ENCODE measurements at places on chromosomes 11 and 22. TPM values are rescaled to one million over a fixed set of nuclear protein-coding genes. Genes with fewer than 3 reads are reported as not detected.

DNA sequence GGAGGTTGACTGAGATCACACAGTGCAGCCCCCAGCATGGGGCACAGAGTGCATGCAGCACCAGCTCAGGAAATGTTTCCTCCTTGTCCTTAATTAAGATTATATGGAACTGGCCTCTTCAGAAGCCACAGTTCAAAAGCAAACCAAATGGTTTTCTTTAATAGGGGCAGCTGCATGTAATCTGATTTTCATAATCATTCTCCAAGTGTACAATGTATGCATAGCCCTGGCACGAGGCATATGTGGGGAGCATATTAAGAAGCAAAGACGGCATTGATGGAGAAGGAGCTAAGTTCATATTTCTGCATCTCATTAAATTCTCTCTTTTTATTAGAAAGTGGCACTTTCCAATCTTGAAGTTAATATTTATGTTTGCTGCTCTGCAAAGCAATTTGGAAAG, 9.9 kb upstream of the PARVB start:
- DNase-seq: no peak

- no peak for DNase-seq
These were observed 561.5 kb upstream of the CHORDC1 start for GRCh38 chr11:90784241-90784814.

DNA sequence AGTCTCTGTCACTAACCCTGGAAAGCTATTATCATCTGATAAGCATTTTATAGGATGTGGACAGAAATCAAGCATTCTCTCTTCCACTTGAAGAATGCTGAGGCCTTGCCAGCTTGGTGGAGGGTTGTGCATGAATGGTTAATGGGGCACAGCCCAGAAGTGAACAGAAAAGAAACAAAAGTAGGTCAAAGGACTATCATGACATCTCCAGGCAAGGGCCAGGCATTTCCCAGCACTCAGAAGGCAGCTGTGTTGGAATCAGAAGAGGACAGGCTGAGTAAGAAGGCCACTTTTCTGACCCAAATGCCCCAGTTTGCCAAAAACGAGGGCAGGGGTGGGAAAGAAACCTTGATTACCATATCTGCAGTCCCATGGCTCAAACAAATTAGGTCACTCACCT, 12.4 kb downstream of the TENM4 start:
- DNase-seq: no peak

GRCh38 chr22:20585639-20586402, 78.4 kb downstream of the MED15 start:
- no peak for DNase-seq

GRCh38 chr22:29617922-29618629, 14.6 kb downstream of the NF2 start:
- DNase-seq: no peak

DNA sequence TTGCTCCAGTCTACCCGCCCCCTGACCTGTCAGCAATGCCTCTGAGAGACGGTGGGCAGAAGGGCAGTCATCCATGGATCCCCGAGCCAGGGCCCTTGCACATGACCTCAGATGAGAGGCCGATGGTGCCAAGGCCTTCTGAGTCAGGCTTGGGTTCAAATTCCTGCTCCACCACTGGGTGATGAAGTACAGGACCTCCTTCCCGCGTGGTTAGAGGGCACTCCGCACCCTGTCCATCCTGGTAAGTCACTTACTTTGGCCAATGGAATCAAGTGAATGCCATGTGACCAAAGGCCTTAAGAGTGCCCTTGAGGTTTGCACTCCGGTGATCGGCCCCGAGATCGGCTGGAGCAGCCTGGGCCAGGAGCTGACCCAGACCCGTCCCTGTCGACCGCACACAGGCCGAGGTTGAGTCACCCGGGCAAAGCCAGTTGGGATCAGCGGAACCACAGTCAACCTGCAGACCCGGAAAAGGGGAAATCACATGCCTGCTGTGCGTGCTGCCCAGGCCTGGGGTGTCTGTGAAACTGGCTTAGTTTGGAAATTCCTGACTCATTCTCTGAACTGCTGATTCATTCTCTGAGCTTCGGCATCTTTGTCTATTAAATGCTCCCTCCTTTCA, 48.9 kb downstream of the RTL6 start:
- DNase-seq: peak; percentile 59

Gene ABCC8
- total RNA-seq: 8.2 TPM

DNA sequence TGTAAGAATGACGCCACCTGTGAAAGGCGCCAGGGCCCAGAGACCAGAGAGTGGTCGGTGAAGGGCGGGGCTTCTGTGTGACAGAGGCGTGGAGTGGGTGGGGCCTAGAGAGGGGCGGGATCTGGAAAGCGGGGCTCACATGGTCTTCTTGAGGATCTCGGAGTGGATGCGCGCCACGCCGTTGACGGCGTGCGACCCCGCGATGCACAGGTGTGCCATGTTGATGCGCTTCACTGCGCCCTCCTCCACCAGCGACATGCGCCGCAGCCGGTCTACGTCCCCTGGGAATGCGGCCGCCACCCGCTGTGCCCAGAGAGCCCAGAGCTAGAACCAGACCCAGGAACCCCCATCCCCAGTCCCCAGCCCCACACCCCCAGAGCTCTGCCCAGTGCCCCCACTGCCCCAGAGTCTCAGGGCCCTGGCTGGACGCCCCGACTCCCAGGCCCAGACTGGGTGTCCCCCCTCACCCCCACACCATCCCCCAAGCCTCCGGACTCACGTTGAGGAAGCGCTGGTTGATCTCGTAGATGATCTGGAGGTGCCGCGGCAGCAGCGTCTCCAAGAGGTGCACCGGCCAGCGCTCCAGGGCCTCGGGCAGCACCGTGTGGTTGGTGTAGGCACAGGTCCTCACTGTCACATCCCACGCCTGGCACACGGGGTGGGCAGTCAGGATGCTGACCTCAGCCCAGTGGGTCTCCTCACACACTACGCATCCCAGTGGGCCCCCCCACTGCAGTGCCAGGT, 6.2 kb downstream of the PYGM start:
- peak; percentile 59 for DNase-seq

GRCh38 chr22:35510481-35510934, 30.1 kb upstream of the RASD2 start:
- no peak for DNase-seq

Gene RAB38
- 3.2 TPM for total RNA-seq

GRCh38 chr22:49657974-49658590, 169.6 kb downstream of the BRD1 start:
- DNase-seq: no peak

GRCh38 chr11:12301379-12301778, 76.0 kb upstream of the PARVA start:
- DNase-seq: no peak

- DNase-seq: no peak
These were observed 33.1 kb upstream of the ASPHD2 start for GRCh38 chr22:26395926-26396325.

- no peak for DNase-seq
These were observed 77.7 kb downstream of the LARGE1 start for GRCh38 chr22:33842421-33843094.

Gene MCAM
- 146 TPM for total RNA-seq

Gene SCUBE2
- 8.8 TPM for total RNA-seq

Gene NAV2
- total RNA-seq: 33.2 TPM

DNA sequence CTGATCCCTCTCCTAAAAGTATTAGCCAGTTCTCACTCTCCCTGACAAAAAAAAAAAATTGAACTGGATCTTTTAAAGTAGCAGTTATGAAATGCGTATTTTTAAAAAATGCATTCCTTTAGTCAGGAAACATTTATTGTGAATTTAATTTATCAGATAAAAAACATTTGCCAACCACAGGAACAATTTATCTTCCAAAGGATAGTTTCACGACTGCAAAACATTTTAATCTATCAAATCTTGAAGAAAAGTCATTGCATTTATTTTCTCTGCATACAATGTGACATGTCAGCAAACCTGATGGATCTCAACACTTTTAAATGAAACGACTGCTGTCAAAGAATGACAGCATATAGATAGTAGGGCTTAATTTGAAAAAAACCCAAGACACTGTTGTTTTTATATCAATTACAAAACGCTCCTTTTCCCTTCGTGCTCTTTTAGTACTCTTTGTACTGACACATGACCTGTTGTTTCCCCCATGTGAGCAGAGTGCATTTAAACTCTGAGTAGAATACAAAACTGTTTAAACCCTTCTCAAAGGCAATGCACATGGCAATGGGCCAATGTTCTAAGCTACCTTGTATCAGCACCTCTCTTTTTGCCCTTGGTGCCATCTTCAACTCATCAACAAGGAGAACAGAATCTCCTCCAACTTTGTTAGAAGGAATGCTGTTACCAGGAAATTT, 107.0 kb downstream of the ATG16L2 start:
- no peak for DNase-seq

Gene PRAME
- 0.27 TPM for total RNA-seq

GRCh38 chr22:25402501-25403283, 161.8 kb upstream of the GRK3 start:
- no peak for DNase-seq

Gene TUB
- 12.9 TPM for total RNA-seq

- DNase-seq: no peak
These were observed 46.8 kb upstream of the LDLRAD3 start for GRCh38 chr11:35897019-35897418.

DNA sequence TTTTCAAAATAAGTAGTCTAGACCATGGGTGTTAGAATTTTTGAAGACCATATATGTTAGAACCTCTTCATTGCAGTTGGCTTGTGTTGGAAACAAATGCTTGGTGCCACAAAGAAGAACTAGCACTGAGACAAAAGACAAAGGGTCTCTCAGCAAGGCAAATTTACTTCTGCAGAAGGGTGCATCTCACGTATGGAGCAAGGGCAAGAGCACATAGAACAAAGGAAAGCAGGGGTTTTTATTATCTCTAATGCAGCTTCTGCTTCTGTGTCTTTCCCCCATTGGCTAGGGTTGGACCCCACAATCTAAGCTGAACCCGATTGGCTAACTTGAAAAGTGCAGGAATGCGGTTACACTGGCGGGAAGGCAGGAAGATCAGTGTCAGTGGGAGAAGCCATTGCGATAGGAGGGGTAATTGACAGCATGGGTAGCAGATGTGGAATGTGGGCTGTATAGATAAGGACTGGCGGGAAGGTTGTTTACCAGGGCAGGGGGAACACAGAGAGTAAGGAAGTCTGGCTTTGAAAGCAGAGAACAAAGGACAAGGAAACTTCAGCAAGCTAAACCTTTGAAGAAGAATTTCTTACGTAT, 9.2 kb upstream of the RBMXL2 start:
- no peak for DNase-seq

All from sciatic nerve (tissue), 2 donors.